D721Med (cell line): ENCODE measurements at places on chromosomes 2 and 18.
A peak's percentile ranks its signal among the peaks of the same experiment; 100 is the strongest.

DNA sequence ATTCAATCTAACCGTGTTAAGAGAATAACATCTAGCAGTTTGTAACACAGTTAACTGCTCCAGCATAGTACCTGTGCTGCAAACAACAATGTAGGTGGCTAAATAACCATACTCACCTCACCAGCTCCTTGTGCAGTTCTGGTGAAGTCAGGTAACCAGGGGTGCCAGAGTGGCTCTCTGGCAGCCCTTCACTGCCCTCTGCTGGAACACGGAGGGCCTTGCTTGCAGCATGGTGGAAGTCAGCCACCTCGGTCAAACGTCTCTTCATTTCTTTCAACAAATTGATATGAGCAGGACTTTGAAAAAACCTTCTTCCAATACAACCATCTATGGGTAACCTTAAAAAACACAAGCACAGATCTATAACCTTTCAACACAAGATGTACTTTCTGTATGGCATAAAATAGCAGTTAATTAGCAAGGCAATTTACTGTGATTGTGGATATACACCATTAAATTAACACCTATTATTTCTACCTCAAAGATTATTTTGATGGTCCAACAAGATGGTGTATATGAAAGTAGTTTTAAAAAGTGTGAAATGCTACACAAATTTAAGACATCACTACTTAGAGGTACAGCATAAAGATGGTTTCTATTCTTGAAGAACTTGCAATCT lies 56.6 kb downstream of the EPG5 start:
- DNase-seq = peak; percentile 55

- DNase-seq = no peak
These were observed 207.1 kb upstream of the SPOPL start for GRCh38 chr2:138294451-138294850.

DNA sequence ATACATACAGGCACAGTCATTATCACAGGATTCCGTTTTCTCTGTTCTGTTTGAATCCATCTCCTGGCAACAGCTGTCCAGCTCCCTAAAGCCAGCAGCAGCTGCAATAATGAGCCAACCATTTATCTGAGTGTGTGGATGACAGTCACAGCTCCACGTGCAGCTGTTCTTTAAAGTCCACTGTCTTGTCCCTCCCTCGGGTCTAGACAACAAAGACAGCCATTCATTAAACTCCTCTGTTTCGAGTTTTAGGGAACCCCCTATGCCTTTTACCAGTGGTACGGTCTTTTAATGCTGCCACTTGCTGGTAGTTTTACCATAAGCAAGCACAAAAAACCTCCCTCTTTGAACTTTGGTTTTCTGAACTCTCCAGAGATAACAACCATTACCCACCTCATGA lies 16.0 kb upstream of the MSGN1 start:
- no peak for DNase-seq

DNA sequence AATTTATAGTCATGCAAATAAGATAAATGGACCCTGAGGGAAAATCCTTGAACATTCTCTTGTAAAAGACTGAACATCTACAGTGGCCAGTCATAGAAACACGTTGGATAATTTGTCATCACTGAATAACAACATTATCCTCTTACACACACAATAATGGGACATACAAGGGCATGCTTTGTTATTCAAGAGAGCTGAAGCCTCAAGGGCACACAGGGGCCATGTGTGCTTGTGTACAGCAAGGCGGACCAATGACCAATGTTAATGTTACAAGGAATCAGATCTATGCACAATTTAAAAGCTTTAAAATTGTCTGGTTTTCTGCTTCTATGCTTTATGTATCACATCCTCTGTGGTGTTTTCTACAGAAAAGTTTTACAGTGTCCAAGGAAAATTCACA lies 23.7 kb downstream of the COL6A3 start:
- DNase-seq = no peak

DNA sequence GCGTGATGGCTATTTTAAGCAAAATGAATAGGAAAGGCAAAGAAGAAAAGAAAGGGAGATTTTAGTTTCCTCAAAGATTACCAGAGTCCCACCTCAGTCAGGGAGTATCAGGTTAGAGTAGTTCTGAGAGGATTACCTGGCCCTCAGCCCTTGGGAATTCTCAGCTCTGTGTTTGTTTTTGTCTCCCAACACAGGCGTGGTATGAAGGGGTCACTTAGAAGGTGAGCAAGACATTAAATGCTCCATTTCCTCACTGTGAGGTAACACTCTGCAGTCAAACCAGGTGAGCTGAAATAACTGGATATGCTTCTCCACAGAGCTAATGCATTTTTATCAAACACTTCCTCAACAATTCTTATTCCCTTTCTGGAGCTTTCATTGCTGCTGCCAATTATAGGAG lies 232.2 kb downstream of the IKZF2 start:
- no peak for DNase-seq

- no peak for DNase-seq
These were observed 4.2 kb upstream of the NOSTRIN start for GRCh38 chr2:168798076-168798887.

GRCh38 chr2:20615466-20616241 lies 35.2 kb downstream of the HS1BP3 start:
- DNase-seq = no peak

- no peak for DNase-seq
These were observed 18.8 kb upstream of the FOXI3 start for GRCh38 chr2:88471083-88471942.

DNA sequence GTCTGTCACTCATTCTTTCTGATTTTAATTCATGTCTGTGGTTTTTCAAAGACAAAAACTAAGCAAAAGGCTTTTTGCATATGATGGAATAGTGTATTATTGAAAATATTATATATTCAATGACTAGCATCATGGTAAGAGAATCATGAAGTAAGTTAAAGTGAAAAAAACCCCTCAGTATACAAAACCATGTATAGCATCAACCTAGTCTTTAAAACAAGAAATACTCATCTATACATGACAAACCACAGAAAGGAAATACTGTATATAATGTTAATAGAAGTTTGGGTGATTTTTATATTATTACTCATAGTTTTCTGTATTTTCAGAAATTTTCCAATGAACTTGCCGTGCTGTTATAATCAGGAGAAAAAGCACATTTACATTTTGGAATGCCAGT lies 38.0 kb upstream of the ODC1 start:
- no peak for DNase-seq

DNA sequence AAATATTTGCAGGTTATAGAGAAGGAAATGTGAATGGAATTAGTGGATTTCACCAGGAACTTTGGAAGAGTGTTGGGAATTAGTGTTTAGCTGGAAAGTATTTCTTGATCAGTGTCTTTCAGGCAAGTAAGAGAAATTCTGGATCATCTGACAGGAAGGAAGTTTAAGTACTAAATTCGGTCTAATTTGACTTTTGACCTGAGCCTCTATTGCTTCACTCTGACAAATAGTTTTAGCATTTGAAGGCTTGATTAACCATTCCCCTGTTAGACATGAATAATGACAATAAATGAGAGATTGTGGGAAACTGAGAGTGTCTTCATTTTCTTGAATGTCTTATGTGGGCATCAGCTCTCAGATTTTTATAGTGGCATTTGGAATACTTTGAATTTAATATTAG lies 16.0 kb downstream of the CCNT2 start:
- DNase-seq = no peak

- no peak for DNase-seq
These were observed 33.2 kb downstream of the ADCY3 start for GRCh38 chr2:24886691-24887304.

- no peak for DNase-seq
These were observed 80.5 kb upstream of the ITPRID2 start for GRCh38 chr2:181810823-181811695.

DNA sequence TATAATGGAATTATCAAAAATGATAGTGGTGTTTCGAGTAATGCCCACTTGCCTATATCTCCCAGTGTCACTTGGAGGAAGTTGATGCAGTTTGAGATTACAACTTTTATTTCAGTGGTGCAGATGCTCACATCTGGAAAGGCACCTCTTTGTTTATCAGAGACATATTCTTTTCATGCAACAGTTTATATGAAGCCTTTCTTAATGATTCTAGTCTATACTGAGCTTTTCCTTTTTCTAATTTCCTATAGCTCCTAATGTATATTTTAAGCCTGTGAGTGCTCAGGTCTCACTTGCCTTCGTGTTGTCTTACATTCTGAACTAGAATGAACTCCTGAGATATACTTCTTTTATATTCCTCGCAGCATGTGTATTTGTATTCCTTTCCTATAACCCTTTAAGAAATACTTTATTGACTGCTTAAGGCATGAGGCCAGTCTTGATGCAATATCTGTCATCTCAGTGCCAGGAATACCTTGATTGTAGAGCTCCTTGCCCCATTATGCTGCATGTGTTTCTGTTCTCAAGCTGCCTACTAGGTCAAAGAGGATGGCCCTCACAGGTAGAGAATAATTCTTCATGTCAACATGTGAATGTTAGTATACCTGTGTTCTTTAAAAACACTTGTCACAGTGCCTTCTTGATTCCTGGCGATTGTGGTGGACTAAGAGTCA lies 52.6 kb downstream of the VRK2 start:
- no peak for DNase-seq

- no peak for DNase-seq
These were observed 35.5 kb upstream of the PTMA start for GRCh38 chr2:231672617-231673347.

DNA sequence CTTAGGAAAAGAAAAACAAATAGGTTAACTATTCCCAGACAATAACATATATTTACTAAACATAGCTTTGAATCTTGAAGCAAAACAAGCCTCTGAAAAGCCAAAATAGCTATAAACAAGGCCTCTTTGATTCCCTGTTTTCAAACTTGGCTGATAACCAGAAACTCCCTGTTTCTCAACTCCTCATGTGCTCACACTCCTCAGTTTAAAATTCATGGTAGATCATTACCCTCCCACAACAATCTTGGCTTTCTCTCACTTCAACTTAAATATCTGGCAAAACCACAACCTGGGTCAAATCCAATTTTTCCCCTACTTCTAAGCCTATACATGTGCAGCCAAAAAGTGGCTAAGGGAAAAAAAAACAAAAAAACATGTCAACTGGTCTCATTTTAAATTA lies 15.6 kb downstream of the SUCLG1 start:
- no peak for DNase-seq

DNA sequence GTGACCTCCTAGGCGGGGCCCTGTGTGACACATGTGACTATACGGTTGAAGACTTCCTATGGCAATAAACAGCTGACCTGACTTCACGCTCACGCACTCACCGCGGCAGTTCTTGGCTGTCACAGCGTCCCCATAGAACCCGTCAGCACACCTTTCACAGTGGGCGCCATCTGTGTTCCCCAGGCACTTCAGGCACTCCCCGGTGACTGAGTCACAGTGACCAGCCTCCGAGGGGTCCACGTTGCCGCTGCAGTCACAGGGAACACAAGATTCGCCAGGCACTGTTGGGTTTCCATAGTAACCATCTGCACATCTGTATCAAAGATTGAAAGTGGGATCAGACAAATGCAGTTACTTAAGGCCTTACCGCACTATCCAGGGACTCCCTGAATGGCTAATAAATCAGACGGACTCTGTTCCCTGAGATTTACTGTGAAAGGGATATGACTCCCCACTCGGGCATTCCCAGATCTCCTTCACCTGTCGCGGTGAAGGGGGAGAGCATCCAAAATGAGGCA lies 94.5 kb downstream of the LAMA1 start:
- DNase-seq = no peak

DNA sequence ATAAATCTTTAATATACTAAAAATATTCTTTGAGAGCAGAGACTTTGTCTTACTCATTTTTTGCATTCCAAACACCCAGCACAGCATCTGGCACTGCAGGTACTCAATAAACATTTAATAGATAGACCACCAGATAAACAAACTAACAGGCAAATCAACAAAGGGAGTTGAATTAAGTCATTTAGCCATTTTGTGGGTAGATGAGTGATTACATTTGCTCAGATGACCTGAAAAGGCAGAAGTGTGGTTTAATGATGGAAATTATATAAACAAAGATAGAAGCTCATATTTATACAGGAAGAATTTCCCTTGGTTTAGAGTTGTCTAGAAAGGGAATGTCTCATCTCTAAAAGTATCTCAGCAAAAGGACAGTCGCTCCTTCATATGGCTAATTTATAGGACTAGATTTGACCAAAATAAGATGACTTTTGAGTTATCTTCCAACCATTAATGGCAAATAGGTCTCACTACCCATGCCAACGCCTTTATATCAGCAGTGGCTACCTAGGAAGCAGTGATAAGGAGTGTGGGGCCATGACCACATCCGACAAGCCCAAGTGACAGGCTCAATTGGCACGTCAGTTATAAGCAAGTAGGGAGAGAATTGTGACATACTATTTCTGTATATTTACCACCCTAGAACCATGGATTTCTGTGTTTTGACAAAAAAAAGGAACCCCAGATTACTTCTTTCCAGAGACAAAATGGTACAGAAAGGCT lies 173.5 kb downstream of the ATAD2B start:
- DNase-seq = no peak

- DNase-seq = no peak
These were observed 418.9 kb downstream of the IRS1 start for GRCh38 chr2:226380679-226381078.
